Upper lobe of left lung (tissue), 6 donors: ENCODE measurements at places on chromosomes 7 and 10.

DNA sequence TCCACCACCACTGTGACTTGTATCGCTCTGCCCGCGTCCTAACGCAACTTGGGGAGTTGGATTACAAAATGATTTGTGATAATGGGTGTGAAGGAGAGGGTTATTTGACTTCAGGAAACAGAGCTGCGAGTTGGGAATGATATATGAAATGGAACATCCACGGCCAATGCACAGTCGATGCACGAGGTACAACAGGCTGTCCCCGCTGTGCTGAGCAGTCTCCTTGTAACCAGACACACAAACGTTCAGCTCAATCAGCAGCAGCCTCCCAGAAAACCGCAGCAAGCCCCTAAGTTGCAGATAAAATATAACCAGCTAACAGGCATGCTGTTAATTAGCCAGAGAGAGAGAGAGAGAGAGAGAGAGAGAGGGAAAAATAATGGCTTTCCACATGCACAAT lies 332.7 kb upstream of the MGMT start:
- no peak for DNase-seq

- DNase-seq: no peak
Measured at GRCh38 chr10:6212806-6213205, 10.1 kb downstream of the PFKFB3 start.

GRCh38 chr7:15680446-15680845 lies 6.0 kb downstream of the MEOX2 start:
- DNase-seq: no peak

- no peak for DNase-seq
Measured at GRCh38 chr10:100781145-100781665, 35.8 kb downstream of the PAX2 start.

- no peak for DNase-seq
Measured at GRCh38 chr7:108911016-108911415, 341.3 kb downstream of the DNAJB9 start.

DNA sequence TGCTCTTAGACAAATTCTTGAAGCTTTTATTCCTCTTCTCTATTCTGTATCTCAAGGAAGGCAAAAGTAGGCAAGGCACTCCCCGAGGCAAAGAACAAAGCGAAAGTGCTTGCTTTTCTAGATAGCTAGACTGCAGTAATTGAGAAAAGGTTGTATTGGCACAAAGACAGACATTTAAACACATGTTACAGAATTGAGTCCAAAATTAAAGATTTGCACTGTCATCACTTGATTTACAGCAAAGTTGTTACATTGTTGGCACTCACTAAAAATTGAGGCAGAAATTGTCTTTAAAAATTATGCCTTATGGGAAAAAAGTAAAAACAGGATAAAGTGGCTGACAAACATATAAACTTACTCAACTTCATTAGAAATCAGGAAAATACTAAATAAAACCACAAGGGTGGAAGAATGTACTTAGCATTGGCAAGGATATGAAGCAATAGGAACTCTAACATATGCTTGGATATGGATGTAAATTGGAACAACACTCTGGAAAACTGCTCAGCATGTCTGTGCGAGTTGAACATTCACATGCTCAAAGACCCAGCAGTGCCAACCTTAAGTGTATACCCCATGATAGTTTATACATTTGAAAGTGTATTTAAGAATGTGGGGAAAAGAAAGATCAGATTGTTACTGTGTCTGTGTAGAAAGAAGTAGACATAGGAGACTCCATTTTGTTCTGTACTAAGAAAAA lies 491.3 kb downstream of the GLRX3 start:
- no peak for DNase-seq

DNA sequence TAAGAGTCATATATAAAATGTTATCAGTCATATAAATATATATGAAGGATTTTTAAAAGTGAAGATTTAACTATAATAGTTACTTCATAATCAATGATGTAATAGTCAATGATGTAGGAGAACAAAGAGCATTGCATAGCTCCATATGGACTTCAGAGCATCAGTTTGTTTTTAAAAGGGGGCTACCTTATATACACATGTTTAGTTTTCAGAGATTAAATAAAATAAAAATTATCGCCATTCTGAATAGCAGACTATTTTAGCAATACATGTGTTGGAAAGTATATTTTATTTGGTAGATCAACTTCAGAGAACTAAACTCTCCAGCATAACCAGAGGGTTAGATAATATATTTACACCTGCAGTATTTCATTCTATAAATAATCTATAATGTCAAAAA lies 29.1 kb upstream of the EPC1 start:
- DNase-seq: no peak

DNA sequence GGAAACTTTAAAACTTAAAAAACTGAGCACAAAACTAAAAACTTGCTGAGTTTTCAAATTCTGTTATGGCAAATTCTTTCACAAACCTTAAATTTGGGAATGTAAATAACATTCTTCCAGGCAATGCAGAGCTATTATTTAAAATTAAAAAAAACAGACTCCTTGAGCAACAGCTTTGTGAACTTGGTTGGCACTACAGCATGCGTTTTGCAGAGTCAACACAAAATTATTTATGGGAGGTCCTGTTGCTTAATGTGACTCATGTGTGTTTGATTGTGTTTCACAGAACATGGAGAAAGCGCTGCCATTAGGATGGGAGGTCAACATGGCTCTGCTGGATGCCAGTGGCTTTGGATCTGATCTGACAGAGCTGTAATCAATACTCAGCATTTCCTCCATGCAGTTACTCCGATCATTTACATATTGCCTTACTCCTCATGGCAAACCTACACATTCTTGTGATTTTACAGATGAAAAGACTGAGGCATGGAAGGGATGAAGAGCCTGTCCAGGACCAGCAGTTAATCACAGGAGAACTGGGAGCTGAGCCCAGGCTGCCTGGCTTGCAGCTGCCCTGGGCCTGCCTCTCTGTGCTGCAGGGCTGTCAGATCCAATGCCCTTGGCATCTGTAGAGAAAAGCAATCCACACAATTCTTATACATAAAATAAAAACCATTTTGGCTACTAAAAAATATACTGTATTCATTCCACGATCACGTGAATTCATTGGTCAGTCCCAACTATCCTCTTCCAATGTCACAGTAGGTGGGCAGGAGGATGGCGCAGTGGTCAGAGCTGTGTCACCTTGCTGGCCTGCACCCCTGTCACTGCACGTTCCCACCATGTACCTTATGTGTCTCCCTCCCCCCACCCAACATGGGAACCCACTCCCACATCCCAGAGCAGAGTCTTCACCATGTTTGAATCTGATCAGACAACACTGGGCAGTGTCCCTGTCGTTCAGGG lies 200.9 kb downstream of the CXCL12 start:
- no peak for DNase-seq

GRCh38 chr10:73207883-73208282 lies 39.2 kb downstream of the DNAJC9 start:
- no peak for DNase-seq

- DNase-seq: no peak
Measured at GRCh38 chr10:52571018-52571417, 201.6 kb downstream of the MBL2 start.

DNA sequence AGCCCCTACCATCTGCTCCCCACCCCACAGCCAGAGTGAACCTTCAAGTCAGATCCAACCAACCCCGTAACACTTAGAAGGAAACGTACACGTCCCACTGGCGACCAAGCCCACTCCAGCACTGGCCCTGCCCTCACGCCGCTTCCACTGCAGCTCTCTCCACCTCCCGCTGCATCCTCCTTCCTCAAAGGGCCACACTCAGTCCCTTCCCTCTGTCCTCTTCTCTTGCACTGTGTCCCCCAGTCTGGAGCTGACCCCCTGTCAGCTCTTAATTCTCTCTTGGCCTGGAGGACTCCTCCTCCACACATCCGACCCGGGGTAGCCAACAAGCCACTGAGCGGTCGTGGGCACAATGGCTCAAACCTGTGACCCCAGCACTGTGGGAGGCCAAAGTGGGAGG lies 85.8 kb downstream of the PROSER2 start:
- DNase-seq: no peak

GRCh38 chr10:117374506-117375359 lies 507 bp downstream of the PDZD8 start:
- DNase-seq: no peak

DNA sequence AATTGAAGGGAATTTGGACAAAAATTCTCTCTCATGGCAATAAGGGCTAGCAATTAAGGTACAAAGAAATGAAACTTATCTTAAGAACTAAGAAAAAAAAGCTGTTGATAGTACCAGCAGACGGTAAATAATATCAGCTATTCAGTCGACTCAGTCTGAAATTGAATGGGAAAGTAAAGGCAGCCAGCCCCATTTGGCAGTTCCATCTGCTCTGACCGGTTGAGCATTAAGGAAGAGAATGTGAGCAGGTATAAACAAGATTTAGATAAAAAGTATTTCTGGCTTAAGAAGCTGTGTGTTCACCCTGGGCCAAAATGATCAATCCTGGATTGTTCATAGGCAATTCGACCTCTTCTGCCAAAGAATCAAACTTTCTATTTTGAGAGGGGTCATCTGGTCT lies 154.6 kb upstream of the NPVF start:
- no peak for DNase-seq

- no peak for DNase-seq
Measured at GRCh38 chr7:108038986-108039385, 36.0 kb upstream of the LAMB1 start.

GRCh38 chr7:66877577-66878300 lies 43.3 kb upstream of the TMEM248 start:
- DNase-seq: no peak

GRCh38 chr10:60031664-60032063 lies 125.3 kb upstream of the CCDC6 start:
- DNase-seq: no peak

DNA sequence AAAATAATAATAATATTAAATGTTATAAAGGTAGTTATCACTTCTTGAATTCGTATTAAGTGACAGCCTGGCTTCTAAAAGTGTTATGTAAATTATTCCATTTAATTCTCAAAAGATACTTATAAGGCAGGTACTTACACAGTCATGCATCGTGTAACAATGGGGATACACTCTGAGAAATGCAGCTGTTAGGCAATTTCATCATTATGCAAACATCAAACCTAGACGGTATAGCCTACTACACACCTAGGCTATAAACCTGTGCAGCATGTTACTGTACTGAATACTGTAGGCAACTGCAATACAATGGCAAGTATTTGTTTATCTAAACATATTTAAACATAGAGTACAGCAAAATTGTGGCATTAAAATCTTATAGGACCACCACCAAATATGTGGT lies 1.5 kb downstream of the IFIT1 start:
- no peak for DNase-seq

- DNase-seq: no peak
Measured at GRCh38 chr7:113775401-113775800, 143.4 kb downstream of the PPP1R3A start.

- DNase-seq: no peak
Measured at GRCh38 chr7:932651-932975, 21.9 kb downstream of the ADAP1 start.

DNA sequence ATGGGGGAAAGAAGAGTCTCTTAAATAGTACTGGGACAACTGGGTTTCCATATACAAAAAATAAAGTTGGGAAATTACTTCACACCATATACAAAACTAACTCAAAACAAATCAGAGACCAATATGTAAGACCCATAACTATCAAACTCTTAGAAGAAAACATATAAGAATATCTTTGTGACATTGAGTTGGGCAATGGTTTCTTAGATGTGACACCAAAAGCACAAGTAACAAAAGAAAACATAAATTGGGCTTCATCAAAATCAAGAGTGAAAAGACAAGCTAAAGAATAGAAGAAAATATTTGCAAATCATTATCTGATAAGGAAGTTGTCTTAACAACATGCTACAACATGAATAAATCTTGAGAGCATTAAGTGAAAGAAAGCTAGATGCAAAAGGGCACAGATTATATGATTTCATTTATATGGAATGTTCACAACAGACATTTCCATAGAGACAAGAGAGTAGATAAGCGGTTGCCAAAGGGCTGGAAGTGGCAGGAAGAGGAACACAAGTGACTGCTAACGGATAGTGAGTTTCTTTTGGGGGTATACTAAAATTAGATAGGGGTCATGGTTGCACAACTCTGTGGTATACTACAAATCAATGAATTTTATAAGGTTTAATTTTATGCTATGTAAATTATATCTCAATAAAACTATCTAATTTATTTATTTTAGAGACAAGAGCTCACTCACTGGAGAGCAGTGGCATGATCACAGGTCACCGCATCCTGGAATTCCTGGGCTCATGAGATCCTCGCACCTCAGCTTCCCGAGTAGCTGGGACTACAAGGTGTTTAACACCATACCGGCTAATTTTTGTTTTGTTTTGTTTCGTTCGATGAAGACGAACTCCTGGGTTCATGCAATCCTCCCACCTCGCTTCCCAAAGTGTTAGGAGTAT lies 35.4 kb downstream of the JMJD1C start:
- no peak for DNase-seq
